Stimulated activated CD8-positive, alpha-beta memory T cell treated with anti-CD3 and anti-CD28 coated beads, Interleukin-4, amount 100 ng/mL, for 1 hour (primary cell): ENCODE measurements at places on chromosomes 1 and 21.

GRCh38 chr1:234960722-234961455, 167.7 kb downstream of the TOMM20 start:
- DNase-seq, result no peak

DNA sequence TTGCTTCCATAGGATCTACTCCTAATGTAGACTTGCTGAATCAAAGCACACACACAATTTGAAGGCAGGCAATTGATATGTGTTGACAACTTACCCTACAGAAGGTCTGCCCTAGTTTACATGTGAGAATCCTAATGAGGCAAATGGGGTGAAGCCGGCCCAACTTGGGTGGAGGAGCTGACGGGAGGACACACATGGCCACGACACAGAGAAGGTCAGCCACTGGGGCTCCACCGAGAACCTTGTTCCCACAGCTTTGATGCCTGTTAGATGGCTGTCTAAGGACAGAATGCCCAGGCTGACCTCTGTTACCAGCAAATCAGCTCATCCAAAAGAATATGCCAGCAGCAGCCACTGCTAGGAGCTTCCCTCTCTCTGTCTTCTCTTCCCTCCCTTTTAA, 1.5 kb upstream of the PLA2G2D start:
- no peak for DNase-seq

DNA sequence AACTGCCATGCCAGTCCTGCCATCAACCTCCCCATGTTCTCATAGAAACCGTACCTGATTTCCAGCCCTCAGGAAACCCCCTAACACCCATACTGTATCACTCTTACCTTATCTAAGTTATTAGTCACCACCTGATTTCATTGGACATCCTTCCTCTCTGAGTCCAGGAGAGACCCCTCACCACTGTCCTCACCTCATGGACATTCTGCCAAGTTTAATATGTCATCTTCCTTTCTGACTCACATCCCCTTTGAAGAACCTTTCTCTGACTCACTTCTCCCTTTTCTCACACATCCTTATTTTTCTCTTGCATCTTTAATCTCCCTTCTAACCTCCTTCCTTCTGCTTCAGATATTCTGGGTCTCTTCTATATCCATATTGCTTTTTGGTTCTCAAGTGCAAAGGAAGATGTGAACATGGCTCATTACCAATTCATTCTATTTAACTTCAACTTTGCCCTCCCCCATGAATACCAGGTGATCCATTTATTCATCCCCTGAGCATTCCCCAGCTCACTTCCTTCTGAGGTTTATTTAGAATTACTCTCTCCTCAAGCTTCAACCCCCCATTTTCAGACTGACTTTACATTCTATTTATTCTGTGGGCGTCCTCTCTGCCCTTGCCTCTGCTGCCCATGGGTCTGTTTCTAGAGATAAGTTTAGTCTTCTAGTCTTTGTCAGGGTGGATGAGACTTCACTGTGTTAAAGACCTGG, 206.8 kb upstream of the ESRRG start:
- no peak for DNase-seq

DNA sequence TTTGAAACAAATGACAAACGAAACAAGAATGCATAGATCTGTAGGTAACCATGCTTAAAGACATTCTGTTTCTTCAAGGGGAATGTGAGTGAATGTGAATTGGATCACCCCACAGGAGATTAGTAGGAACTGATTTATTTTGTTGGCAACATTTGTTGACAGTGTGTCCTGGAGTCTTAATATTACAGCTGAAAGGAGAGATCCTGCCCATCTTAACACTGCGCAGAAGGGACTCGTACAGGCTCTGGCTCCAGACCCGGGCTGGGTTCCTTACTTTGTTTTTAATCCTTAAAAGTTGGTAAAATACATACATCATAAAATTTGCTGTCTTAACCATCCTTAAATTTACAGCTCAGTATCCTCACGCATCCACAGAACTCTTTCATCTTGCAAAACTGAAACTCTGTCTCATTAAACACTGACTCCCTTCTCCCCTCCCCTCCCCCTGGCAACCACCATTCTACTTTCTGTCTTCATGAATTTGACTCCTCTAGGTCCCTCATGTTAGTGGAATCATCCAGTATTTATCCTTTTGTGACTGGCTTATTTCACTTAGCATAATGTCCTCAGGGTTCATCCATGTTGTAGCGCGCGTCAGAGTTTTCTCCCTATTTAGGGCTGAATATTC, 74.1 kb downstream of the GALNT2 start:
- DNase-seq, result no peak

DNA sequence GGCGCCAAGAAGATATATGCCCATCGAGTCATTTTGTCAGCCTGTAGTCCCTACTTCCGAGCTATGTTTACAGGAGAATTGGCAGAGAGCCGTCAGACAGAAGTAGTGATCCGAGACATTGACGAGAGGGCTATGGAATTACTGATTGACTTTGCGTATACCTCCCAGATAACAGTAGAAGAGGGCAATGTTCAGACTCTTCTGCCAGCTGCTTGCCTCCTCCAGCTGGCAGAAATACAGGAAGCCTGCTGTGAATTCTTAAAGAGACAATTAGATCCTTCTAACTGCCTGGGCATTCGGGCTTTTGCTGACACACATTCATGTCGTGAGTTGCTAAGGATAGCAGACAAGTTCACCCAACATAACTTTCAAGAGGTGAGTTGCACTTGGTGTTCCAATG, 19.1 kb downstream of the KLHL20 start:
- DNase-seq, result no peak

GRCh38 chr1:25484096-25484495, 53.4 kb downstream of the MACO1 start:
- no peak for DNase-seq
